CD4-positive, alpha-beta T cell treated with Interleukin-2 at 100 ng/mL for 4 hours (primary cell): ENCODE measurements at places on chromosomes 7 and 10.
A peak's percentile ranks its signal among the peaks of the same experiment; 100 is the strongest.

DNA sequence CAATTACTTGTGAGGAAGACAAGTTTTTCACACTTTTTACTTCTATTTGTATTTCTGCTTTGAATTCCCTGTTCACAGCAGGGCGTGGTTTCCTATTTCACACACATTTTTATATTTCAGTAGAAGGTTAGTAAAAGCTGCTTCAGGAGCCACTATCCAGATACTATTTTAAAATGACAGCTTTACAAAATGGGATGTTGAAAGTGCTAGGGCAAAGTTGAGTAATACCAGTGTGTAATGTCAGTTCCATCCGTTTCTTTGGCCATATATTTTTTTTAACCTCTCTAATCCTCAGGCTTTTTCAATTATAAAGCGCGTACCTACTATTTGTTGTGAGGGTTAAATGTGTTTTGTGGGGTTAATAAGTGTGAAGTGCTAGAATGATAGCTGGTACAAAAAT is 276.6 kb downstream of the GPR158 start:
- no peak for DNase-seq

- no peak for DNase-seq
Measured at GRCh38 chr10:5645944-5646617, 20.3 kb downstream of the ASB13 start.

GRCh38 chr10:100520811-100521210 is 1.1 kb upstream of the SEC31B start:
- DNase-seq: no peak

GRCh38 chr7:108093341-108093740 is 36.8 kb downstream of the LAMB4 start:
- no peak for DNase-seq

DNA sequence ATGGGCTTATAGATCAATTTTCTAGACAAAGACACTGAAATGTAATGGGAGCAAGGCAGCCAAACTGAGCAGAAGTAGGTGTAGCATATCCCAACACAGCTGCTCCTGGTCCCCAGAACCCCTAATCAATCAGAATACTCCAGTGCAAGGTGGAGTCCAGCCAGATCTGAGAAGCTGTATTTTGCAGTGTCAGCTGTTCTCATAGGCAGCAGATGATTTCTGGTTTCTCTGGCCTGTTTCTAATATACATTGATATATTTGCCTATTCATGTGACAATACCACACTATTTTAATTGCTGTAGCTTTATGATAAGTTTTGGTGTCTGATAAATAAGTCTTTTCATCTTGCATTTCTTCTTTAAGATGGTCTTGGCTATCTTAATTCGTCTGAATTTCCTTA is 117.4 kb upstream of the STARD3NL start:
- DNase-seq: no peak

DNA sequence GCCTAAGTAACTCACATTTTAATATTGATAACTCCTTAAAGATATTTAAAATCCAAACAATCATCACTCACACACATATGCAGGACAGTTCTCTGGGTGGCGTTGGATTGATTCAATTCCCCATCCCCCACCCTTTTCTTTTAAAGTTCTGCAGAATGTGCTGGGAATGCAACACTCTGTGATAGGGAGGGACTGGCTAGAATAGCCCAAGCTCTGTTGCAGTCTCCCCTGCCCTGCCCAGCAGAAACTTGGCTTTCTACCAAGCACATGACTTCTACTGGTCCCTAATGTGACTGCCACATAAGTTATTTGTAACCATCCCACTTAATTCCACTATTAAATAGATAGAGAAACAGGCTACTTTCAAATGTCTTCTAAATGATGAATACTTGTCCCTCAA is 55.2 kb downstream of the TWIST1 start:
- no peak for DNase-seq

- peak; percentile 13 for DNase-seq
Measured at GRCh38 chr10:131928248-131929095, 27.7 kb downstream of the PPP2R2D start.
